CD4-positive, alpha-beta T cell treated with Interleukin-4 for 4 hours (primary cell): ENCODE measurements at places on chromosomes 7 and 10.

- DNase-seq: no peak
These were observed 104.5 kb downstream of the GRID1 start for GRCh38 chr10:86261941-86262687.

GRCh38 chr7:67564959-67565358 is 568.3 kb downstream of the TYW1 start:
- DNase-seq: no peak

DNA sequence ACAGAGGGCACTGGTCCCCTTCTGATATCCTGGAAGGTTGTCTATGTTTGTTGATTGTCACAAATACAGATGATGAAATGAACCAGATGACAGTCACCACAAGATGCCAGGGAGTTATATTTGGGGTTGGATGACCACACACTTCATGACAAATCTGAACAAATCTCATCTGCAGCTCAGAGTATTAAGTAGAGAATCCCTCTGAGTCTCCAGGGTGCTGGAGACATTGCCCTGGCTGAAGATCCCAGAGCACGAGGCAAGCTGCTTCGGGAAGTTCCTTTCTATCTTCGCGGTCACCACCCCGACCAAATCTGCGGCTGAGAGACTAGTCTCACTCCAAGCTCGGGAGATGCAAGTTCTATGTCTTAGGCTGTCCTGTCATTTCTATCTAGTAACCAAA is 9.0 kb downstream of the DENND2A start:
- no peak for DNase-seq

- no peak for DNase-seq
These were observed 9.4 kb downstream of the MALRD1 start for GRCh38 chr10:19058046-19058445.

- no peak for DNase-seq
These were observed 539 bp upstream of the COX19 start for GRCh38 chr7:975702-976473.

DNA sequence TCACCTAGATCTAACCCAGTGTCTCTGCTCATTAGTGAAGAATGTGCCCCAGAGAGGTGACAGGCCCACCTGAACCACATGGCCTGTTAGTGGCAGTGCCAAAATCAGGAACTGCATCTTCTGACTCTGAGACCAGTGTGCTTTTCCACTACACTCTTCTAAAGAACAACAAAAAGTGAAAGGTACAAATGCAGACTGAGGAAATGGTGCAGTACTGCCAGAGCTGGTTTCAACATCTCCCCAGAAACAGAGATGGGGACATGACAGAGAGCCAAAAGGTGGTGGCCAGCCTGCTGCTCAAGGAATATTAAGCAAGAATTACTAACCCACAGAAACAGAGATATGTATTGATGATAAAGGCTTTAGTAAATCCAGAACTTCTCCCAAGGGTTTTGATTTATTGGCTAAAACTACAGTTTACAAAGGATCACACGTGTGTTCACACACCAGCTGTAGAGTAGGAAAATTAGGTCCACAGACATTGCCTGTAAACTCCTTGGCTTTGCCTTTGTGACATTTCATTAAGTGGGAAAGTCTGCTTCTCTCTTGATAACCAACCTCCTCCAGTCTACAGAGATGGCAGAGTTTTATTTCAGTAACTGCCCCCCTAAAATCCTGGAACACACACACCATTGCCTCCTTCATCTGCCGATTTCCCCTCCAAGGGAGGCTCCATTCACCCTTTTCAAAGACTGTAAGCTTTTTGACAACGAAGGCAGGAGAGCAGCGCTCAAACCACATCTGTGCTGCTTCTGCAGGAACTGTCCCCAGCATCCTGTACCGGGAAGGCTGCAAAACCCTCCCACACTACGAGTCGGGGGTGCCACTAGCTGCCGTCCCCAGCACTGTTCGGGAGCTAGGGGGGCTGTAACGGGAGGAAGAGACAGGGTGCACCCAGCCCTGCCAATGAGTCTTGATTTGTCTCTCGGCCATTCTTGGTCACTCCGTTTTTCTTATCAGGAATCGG is 29.8 kb downstream of the GSDME start:
- no peak for DNase-seq

- no peak for DNase-seq
These were observed 54.9 kb upstream of the ANK3 start for GRCh38 chr10:60444494-60445064.
